Fibroblast of skin of left biceps (primary cell): ENCODE measurements at places on chromosomes 7 and 10.

DNA sequence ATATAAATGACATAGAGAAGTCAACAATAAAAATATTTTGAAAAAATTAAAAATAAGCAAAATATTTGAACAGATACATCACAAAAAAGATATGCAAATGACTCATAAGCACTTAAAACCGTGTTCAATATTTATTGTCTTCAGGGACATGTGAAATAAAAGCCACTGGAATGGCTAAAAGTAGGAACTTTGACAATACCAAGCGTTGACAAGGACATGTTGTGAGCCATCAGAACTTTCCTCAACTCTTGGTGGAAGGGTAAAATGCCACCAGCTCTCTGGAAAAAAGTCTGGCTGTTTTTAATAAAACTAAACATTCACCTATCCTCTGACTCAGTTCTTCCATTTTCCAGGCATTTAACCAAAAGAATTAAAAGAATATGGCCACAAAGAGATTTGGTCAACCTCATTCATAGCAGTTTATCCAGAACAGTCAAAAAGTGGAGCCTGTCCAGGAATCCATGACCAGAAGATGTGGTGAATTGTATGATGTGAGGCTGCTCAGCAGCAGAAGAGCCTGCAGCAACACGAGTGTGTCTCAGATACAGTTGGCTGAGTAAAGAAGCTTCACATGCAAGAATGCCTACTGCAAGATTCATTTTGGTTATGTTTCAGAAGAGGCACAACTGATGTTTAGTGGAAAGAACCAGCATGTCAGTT lies 7.1 kb upstream of the KLF6 start:
- no peak for DNase-seq

GRCh38 chr10:78859266-78859665 lies 209.5 kb upstream of the ZMIZ1 start:
- no peak for DNase-seq

DNA sequence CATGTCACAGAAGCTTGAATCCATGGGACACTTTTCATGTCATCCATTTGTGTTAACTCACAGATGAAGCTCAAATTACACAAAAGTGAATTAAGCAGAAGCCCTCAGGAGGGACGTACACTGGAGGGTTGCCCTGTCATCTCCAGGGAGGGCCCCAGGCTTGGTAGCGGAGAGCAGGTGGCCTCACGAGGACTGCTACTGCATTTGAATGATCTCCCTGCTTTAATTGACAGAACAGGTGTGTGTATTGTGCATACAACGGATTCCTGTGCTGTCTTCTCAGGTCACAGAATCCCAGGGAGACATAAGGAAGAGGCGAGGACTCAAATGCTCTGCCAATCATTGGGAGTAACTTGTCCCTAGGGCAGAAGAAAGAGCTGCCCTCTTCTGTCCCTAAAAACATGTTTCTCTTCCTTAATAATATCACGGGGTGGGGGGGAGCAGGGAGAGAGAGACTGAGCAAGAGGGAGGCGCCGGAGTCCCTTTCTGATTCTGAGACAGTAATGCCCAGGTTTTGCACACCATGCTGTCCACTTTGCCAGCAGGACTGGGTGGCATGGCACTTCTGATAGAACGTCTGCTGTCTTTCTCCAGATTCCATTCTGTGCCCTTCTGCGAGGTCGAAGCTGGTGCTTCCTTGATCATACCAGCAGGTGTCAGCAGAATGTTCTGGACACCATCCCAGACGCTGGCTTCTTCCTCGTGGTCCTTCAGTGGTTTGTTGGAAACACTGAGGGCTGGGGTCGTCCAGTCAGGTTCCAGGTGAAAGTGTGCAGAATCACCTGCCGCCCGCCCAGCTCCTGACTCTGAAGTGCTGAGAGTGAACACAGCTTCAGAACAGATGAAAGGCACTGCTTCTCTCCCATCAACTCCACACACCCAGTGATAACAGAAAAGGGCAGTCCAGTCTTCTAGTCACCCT lies 26.2 kb upstream of the RASGEF1A start:
- no peak for DNase-seq

- no peak for DNase-seq
Measured at GRCh38 chr7:101558742-101559325, 70.3 kb downstream of the MYL10 start.

DNA sequence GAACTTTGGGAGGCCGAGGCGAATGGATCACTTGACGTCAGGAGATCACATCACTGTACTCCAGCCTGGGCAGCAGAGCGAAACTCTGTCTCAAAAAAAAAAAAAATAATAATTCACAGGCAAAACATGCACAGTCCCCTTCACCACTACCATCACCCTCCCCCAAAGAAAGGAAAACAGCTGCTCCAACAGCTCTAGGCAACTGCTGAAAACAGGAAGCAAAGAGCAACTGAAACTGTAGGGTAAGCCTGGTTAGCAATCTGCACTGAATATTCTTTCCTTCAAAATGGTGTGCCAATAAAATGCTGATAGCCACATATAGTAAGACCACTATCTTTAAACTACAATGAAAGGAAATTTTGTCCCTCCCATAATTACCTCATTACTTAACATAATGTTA lies 11.8 kb downstream of the NT5C2 start:
- no peak for DNase-seq

DNA sequence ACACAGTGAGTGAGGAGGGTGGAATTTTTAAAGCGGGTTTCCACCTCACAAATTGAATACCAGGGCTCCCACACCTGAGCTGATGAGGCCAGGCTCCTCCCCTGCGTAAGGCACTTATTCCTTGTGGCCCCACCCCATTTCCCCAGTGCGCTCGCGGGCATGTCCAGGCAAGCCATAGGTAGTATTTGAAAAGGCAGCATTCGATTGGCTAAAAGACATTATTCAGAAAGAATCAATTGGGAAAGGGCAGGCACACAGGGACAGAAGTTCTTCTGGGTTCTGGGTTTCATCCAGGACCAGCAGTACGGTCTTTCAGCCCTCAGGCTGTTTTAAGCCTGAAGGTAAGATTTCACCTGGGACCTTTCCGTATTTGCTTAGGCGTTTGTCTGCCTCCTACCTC lies 222.3 kb downstream of the BBS9 start:
- no peak for DNase-seq

GRCh38 chr7:29748286-29749099 lies 57.8 kb upstream of the WIPF3 start:
- DNase-seq, result no peak

- DNase-seq, result no peak
Measured at GRCh38 chr10:95475003-95475383, 86.2 kb downstream of the SORBS1 start.

DNA sequence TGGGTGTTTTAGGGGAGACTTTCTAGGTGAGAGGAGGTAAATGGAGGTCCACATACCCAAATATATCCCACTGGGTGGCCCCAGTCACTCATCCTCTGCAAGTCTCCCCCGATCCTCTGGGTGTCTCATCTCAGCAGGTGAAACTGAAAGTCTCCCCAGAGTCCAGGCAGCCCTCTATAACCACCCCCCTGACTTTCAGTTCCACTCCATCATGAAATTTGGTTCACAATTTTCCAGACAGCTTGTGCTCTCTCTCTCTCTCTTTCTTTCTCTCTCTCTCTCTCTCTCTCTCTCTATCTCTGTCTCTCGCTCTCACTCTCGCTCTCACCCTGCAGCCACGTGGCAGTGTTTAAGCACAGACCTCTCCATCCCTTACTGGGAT lies 56.7 kb upstream of the ELN start:
- DNase-seq, result no peak

- no peak for DNase-seq
Measured at GRCh38 chr7:39415091-39415787, 151.0 kb upstream of the YAE1 start.

GRCh38 chr7:107924841-107925504 lies 34.0 kb downstream of the DLD start:
- DNase-seq, result no peak

- no peak for DNase-seq
Measured at GRCh38 chr7:84139986-84140729, 54.4 kb downstream of the SEMA3A start.
